ENCODE measurements at places on chromosomes 6 and 20.

GRCh38 chr20:43844778-43845614 is 69.7 kb upstream of the TOX2 start:
- no peak for DNase-seq

- DNase-seq: peak; percentile 37
Observed at GRCh38 chr20:14334306-14334930, 3.0 kb downstream of the FLRT3 start.

- DNase-seq: no peak
Observed at GRCh38 chr6:38404355-38404754, 235.4 kb downstream of the BTBD9 start.

GRCh38 chr6:163384510-163384909 is 30.0 kb upstream of the QKI start:
- no peak for DNase-seq

DNA sequence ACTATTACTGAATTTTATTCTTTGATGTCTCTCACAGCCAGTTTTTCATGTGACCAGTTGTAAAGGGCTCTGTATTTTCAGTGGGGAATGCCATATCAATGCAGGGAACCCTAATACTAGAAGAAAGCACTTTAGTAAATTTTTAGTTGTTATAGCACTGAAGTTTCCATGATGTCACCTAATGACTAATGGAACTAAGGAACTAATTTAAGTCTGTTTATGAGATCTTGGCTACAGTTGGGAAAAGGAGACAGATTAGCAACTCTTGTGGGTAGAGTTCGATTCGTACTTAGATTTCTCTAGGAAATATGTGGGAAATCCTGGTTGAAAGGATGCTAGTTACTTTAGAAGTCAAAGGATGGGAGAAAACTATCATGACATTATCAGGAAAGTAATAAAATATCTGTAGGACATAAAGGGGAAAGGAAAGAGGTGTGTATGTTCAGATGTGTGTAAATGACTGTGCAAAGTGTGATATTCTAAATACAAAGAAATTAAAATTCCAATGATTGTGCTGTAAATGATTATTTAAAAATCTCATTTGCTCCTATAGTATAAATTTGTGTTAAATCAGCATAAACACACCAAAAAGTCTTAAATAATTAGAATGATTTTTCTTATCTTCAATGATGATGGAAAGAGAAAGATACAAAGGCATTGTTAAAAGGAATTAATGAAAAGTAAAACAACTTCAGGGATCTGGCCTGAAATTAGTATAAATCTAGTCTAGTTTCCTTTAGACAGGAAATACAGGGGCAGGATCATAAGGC is 103.4 kb downstream of the LRRC1 start:
- DNase-seq: no peak

- DNase-seq: no peak
Observed at GRCh38 chr6:10541591-10541990, 20.4 kb downstream of the GCNT2 start.

DNA sequence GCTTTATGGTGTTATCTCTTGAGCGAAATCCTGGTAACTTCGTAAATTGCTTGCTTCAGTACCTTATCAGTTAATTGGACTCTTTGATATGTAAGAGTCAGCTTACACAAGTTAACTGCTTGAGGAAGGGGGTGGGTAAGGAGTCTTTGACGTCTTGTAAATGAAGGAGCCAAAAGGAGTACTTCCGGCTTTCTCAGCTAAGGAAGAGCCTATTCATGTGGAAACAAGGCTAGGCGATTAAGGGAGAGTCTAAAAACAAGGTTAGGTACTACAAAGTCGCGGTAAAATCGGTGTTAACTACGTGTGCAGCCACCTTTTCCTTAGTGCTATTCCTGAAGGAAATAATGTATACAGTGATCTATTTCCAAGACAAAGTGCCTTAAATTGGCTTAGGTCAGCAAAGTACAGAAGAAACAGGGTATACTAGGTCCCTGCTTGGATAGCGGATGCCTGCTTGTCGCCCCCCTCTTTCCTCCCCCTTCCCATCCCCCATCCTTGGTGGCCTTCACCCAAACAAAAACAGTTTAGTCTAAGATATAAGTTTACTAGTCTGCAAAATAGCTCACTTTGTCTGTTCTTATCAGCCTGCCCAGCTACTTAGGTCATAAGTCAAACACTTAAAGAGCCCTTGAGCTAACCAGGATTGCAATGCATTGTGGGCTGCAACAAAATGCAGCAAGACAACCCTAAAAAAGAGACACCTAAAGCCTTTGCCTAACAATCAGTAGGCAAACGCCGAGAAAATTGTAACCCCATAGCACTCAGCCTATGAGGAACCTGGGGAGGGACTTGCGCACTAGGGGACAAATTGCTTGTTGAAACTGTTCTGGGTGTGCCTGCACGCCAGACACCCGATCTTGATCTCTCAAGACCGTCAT is 147.3 kb downstream of the TRIM27 start:
- no peak for DNase-seq

GRCh38 chr20:62938105-62938888 is at the start of gene GID8:
Gene GID8 (plus strand): TSS chr20:62938147. CDS start chr20:62941503, 3,356 bp downstream.
- DNase-seq: no peak

GRCh38 chr20:63527184-63527583 is 6.6 kb downstream of the PPDPF start:
- no peak for DNase-seq

- no peak for DNase-seq
Observed at GRCh38 chr20:7656687-7657467, 283.4 kb downstream of the HAO1 start.

- DNase-seq: no peak
Observed at GRCh38 chr20:32333181-32333987, 24.7 kb upstream of the ASXL1 start.

GRCh38 chr6:89351671-89352277 is 748 bp downstream of the UBE2J1 start:
- peak; percentile 34 for DNase-seq

GRCh38 chr6:89116702-89117101 is 1.2 kb downstream of the SRSF12 start:
- peak; percentile 28 for DNase-seq

Measured in SK-N-SH (cell line).